ENCODE measurements at places on chromosomes 5 and 9.
A peak's percentile ranks its signal among the peaks of the same experiment; 100 is the strongest.

- DNase-seq, result no peak
Measured at GRCh38 chr5:537621-538071, 13.4 kb upstream of the SLC9A3 start.

GRCh38 chr9:128385496-128386460 is 14.6 kb downstream of the URM1 start:
- no peak for DNase-seq

GRCh38 chr9:27856054-27856453 is 282.8 kb upstream of the C9orf72 start:
- DNase-seq, result no peak

GRCh38 chr9:4038182-4038723 is 261.6 kb downstream of the GLIS3 start:
- no peak for DNase-seq

GRCh38 chr5:32848681-32849080 is 137.6 kb downstream of the NPR3 start:
- DNase-seq, result no peak

- DNase-seq, result no peak
Measured at GRCh38 chr9:7794196-7794595, 5.4 kb downstream of the DMAC1 start.

DNA sequence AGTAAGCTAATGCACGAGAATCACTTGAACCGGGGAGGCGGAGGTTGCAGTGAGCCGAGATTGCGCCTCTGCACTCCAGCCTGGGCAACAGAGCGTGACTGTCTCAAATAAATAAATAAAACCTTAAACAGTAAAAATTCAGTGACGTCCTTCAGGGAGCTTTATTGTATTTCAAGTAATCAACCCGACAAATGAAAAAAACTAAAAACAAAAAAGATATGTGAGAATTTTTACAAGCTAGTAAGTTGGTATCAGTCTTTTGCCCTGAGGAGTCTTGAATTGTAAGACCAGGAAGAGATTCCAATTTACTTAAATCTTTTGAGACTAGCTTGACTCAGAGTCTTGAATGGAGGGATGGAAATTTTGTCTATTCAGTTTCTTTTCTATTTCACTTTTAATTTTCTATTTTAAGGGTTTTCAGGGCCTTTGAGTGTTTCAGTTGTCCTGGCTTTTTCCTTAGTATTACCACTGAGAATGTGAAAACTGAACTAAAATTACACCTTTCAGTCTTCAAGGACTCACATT is 126.0 kb upstream of the DHFR start:
- no peak for DNase-seq

DNA sequence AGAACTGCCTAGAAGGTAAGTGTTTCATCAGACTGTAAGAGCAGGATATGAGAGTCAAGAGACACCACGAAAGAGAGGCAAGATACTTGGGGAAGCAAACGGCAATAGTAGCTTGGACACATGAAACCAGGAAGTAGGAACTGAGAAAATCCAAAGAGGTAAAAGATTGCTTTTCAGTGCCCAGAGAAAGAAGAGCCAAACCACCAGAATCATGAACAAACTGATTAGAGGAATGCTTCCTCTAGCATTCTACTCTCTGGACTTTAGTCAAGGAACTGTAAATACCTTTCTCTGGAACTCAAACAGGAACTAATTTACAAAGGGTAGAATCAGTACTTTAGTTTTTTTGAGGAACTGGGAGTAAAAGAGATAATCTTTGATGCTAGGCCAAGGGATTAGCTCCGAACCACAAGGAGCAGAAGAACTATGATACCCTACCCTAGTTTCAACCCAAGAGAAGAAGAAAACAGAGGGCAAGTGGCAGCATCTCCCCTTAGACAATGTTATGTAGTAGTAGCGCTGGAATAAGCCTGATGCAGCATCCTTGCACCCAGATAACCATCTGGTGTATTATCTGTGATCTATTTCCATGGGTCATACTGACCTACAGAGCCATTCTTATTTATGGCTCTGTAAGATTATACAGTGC is 41.3 kb downstream of the EFCAB9 start:
- no peak for DNase-seq

- no peak for DNase-seq
Measured at GRCh38 chr5:1278216-1278615, 16.7 kb downstream of the TERT start.

DNA sequence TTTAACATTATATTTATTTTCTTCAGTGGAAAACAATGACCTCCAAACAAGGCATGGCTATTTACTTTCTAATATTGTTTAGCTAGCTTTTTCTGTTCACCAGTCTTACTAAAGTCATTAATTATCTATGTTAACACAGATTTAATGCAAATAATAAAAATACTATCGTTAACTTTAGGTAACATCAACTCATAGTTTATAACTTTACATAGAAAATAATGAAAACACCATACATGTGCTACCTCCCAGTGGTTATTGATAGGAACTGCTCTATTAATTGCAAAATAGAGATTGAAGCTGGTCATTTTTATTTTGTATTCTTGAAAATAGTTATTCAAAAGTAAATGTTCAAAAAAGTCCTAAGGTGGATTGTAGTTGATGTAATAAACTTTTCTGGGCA is 78.3 kb upstream of the HCN1 start:
- no peak for DNase-seq

- no peak for DNase-seq
Measured at GRCh38 chr5:178080618-178081410, 32.5 kb upstream of the N4BP3 start.

- DNase-seq, result no peak
Measured at GRCh38 chr9:30348904-30349303, 2035.5 kb upstream of the ACO1 start.

DNA sequence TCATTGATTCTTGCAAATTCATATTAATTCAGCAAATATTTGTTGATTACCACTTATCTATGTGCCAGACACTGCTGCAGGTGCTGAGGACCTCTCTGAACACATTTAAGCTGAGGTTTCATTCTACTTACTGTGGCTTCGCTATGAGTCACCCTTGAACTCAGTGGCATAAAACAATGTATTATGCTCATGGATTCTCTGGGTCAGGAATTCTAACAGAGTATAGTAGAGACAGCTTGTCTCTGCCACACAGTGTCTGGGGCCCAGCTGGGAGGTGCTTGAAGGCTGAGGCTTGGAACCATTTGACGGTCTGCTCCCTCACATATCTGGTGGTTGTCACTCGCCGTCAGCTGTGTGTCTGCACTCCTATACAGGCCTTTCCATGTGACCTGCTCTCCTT is 124.3 kb upstream of the NR3C1 start:
- DNase-seq, result no peak

GRCh38 chr5:163165277-163165676 is 272.1 kb upstream of the CCNG1 start:
- DNase-seq, result no peak

- DNase-seq, result no peak
Measured at GRCh38 chr5:77180167-77181081, 30.1 kb upstream of the PDE8B start.

- DNase-seq, result no peak
Measured at GRCh38 chr5:146388386-146388785, 49.7 kb downstream of the POU4F3 start.

DNA sequence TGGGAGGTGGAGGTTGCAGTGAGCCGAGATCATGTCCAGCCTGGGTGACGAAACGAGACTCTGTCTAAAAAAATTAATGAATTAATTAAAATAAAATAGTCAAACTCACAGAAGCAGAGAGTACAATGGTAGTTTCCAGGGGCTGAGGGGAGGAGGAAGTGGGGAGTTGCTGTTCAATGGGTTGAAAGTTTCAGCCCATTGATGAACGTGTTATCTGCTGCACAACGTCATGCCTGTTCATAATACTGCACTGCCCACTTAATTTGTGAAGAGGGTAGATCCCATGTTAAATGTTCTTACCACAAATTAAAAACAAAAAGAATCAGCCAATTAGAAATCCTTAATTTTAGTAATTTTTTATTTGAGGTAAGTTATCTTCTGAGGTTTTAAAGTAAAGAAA is 16.4 kb upstream of the RUFY1 start:
- no peak for DNase-seq

DNA sequence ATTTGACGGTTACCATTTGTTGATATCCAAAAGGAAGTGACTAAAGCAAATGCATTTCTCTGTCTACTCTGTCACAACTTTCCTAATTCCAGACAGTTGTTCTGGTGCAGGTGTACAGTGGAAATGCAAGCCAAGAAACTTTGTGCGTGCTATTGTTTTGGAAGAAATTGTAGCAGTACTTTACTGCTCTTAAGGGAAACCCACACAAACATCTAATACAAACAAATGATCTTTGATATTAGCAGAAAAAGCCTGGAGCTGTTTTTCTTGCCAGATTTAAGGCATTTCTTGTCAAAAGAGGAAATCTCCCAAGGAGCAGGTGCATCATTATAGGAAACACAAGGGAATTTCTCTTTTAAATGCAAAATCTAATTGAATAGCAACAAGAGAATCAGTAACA is 2.0 kb downstream of the SNCAIP start:
- DNase-seq, result no peak

- peak; percentile 42 for DNase-seq
Measured at GRCh38 chr5:180605554-180606214, 14.4 kb upstream of the SCGB3A1 start.

- DNase-seq, result peak; percentile 59
Measured at GRCh38 chr5:149442563-149443182, 63.6 kb upstream of the IL17B start.

DNA sequence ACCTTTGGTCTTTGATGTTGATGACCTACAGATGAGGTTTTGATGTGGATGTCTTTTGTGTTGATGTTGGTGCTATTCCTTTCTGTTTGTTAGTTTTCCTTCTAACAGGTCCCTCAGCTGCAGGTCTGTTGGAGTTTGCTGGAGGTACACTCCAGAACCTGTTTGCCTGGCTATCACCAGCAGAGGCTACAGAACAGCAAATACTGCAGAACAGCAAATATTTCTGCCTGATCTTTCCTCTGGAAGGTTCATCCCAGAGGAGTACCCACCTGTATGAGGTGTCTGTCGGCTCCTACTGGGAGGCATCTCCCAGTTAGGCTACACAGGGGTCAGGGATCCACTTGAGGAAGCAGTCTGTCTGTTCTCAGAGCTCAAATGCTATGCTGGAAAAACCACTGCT is 694.5 kb upstream of the CDH6 start:
- DNase-seq, result no peak

DNA sequence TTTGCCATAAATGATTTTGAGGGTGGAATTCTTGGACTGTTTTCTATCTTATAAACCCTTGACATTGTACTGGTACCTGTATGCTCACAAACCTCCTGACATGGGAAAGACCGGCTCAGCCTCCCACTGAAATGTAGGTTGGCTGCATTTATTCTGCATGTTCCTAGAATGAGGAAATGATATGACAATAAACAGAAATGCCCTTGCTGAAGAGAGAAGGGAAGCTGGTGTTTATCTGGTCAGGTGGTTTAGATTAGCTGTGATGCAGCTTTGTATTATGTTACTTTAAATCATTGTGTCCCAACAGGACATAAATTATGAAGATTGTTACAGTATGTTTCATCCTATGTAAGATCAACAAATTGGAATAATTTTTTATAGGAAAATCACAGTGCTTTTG is 23.1 kb upstream of the CATSPER3 start:
- DNase-seq, result no peak

DNA sequence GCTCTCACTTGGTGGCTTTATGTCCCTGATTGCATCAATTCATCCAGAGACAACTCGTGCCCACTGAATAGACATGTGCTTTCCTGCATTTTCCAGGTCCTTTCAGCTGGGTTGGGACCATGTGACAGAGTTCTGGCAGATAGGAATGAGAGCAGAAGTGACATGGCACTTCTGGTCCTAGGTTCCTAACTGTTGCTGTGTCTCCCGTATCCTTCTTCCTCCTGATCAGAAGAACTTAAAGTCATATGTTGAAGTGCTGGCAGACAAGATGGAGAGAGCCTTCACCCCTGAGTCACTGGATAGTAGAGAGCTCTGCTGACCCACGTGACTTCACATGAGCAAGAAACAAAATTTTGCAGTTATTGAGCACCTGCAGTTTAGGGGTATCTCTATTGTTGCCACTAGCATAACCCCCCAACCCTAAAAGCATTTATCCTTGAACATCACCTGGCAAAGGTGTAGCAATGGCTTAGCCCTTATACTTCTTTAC is 80.0 kb downstream of the NREP start:
- no peak for DNase-seq

GRCh38 chr5:103094737-103095136 is 25.2 kb downstream of the GIN1 start:
- DNase-seq, result no peak

DNA sequence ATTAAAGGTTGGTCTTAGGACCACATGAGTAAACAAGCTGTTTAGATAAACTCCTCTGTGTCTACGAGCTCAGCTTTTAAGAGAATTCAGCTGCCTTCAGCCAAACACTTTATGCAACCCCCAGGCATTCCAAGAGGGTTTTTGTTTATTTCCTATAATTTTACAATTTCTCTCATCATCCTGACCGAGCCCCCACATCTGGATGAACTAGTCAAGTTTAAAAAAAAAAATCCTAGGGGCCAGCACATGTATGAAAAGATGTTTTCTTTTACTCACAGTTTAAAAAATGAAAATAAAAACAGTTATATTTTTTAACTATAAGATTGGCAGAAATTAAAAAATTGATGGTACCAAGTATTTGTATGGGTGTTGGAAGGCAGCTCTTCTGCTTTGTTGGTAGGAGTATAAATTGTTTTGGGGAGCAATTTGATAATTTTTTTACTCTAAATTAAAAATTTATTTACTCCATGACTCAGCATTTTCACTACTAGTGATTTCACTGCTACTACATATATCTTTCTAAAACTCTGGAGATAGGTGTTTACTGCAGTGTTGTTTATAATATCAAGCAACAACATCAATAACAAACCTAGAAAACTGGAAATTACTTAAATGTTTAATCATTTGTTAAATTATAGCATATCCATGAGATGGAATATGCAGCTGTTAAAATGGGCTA is 18.1 kb downstream of the YTHDC2 start:
- no peak for DNase-seq

GRCh38 chr9:79080536-79080935 is 491.2 kb upstream of the TLE4 start:
- DNase-seq, result no peak

DNA sequence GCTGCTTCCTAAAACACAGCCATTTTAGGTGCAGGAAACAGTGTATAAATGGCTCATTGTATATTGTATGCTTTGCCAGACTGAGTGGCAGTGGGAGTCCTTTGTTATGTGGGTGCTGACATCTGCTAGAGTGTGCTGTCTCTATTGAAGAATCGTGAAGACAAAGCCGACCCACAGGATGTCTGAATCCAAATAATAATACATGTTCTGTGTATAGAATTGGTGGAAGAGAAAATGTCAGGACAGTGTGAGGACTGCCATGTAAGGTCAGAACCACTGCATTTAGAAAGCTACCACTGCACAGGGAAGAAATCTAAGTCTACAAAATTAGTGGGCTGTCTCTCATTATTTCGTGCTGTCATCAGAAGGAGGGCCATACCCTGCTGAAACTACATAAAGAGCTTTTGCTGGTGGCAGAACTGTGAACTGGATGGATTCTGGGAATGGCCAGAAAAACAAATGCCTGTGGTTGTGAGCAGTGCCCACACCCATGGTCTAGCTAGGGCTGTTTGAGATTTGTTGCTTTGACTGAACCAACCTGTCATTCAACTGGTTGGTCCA is 2.5 kb downstream of the IL7R start:
- DNase-seq, result peak; percentile 53

- DNase-seq, result no peak
Measured at GRCh38 chr5:150515446-150515845, 7.5 kb downstream of the NDST1 start.

- DNase-seq, result no peak
Measured at GRCh38 chr9:132311978-132312377, 42.8 kb downstream of the SETX start.
